ENCODE measurements at places on chromosomes 16 and 17.
A peak's percentile ranks its signal among the peaks of the same experiment; 100 is the strongest.

GRCh38 chr17:510226-510917 is 157.8 kb upstream of the RPH3AL start:
- DNase-seq, result no peak

- DNase-seq, result no peak
These were observed 99.8 kb downstream of the CPPED1 start for GRCh38 chr16:12703935-12704334.

DNA sequence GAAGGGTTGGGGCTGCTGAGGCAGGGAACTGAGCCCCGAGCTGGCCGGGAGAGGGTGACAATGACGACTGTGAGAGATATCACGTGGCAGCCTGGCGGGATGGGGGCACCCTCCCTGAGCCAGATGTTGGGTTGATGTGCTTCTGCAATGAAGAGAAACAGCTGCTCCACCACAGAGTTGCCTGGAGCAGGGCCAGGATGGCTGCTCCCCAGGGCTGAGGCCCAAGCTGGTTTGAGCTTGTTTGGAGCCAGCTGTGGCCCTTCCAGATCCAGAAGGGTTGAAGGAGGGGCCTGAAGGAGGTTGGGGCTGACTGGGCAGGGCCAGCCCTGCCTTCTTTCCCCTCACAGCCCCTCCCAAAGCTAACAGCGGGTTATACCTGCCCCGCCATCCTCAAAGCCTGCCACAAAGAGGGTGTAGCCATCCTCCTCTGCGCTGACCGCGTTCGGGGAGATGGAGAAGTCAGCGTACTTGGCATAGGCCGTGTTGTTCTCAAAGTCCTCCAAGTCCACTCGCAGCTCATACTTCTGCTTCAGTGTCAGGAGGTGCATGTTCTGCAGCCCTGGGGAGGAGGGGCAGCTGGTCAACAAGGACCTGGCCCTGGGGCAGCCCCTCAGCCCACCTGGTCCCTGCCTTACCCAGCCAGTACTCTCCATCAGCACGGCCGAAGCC is 2.1 kb downstream of the MFAP4 start:
- no peak for DNase-seq

DNA sequence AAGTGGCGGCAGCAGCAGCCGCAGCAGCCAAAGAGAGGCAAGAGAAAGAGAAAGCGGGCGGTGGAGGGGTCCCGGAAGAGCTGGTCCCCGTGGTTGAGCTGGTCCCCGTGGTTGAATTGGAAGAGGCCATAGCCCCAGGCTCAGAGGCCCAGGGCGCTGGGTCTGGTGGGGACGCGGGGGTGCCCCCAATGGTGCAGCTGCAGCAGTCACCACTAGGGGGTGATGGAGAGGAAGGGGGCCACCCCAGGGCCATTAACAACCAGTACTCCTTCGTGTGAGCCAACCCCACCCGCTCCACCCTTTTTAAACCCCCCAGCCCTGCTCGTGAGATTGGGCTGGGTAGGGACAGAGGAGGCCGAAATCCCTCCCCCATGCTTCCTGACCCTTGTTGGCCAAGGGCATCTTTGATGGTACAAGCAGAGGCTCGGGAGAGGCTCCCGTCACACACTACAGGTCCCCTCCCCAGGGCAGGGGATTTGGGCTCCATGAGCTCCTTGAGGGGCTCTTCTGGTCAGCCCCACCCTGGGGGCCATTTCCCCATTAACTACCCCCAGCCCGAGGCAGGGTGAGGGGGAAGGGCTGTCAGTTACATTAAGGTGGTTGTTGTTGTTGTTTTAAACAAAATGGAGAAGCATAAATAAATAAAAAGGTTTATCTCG is 4.6 kb upstream of the ATP2A1 start:
- peak; percentile 32 for DNase-seq

DNA sequence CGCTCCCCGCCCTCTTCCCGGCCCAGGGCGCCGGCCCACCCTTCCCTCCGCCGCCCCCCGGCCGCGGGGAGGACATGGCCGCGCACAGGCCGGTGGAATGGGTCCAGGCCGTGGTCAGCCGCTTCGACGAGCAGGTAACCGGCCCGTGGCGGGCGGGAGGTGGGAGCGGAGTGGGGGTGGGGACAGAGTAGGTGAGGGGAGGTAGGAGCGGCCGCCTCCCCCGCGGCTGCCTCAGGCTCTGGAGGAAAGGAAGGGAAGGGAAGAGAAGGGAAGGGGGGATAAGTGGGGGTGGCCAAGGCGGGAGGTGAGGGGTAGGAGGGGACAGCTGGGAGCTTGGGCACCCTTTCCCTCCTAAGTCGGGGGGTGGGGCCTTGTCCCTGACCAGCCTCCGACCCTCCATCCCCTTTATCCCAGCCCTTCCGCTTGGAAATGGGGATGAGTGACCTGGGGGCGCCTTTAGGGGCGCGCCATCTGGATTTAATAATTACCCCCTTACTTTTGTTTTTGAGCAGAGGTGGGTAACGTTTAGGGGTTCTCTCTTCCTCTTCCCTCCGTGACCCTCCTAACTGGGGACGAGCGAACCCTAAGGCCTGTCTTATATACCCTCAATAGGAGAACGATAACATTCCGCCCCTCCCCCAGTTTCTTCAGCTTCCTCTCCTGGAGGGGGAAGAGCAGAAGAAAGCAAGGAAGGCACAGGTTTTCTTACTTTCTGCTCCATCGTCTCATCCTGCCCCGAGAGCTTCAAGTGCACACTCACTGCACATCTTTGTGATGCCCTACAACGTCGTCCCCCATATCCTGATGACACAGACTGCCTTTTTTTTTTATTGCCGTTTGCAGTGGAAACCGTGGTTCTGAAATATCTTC is 694 bp downstream of the NF1 start:
- peak; percentile 55 for DNase-seq

GRCh38 chr16:75127713-75128415 is 11.3 kb upstream of the LDHD start:
- no peak for DNase-seq

GRCh38 chr16:69498926-69499325 is 66.8 kb upstream of the NFAT5 start:
- no peak for DNase-seq
